CD4-positive, alpha-beta T cell treated with Interleukin-4 for 4 hours (primary cell): ENCODE measurements at places on chromosomes 16 and 17.

DNA sequence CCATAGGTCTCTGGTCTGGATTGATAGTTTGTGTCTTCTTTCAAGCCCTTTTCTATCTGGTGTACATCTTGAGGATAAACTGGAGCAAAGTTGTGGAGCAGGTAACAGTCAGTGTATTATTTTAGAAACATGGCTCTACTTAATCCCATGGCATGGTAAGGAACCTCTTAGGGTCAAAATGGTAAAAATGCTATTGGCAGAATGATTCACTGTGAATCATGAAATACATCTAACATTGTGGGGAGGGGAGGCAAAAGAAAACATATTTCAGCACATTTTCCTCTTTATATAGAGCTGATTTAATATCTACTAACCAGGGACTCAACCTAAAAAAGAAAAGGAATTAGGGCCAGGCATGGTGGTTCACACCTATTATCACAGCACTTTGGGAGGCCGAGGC is 17.9 kb upstream of the ALDH3A2 start:
- no peak for DNase-seq

DNA sequence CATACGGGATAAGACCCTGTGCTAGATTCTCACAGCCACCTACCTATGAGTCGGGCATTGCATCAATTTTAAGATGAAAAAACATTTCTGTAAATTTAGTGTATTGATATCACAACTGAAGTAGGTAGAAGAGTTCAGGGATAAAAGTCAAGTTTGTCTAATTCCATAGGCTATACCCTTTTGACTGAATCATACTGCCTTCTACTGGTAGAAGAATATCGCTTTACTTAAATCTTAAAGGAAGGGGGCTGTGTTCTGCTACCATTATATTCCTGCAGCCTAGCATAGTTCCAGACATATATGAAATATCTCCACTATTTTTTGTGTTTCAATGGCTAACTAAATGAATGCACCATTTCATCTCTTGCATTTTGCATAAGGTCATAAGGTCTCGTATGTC is 1128.6 kb downstream of the CDH8 start:
- no peak for DNase-seq

DNA sequence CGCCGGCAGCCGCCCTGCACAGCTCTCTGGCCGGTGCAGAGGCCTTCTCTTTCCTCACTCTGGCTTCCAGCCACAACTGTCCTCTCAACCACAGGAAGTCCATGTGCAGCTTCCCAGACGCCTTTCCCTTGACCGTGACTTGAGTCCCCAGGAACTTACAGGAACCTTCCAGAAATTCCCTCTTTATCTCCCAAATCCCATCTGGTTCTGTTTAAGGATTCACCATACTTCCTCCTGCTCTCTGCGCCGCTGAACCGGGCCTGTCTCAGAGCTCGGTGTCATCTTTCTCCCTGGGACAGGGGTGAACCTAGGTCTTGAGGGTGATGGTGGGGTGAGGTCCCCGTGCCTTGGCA is 65.2 kb upstream of the ZNF469 start:
- no peak for DNase-seq

GRCh38 chr16:68999114-68999513 is 106.3 kb upstream of the HAS3 start:
- no peak for DNase-seq

DNA sequence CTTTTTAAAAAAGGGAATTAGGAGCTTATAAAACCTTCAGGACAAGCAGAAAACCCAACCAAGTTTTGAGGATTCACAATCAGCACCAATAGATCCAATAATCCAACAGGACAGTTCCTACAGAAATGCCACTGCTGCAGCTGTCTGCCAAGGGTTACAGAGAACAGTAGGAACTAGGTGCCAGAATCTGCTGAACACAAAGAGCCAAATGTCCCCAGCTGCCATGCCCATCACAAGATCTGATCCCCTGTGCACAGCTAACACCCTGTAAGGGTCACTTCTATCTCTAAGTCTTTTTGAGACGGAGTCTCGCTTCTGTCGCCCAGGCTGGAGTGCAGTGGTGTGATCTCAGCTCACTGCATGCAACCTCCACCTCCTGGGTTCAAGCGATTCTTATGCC is 262.3 kb downstream of the STX8 start:
- no peak for DNase-seq

- DNase-seq: no peak
These were observed 188.5 kb downstream of the MSI2 start for GRCh38 chr17:57444682-57445450.

GRCh38 chr17:914561-914960 is 65.0 kb downstream of the NXN start:
- DNase-seq: no peak

DNA sequence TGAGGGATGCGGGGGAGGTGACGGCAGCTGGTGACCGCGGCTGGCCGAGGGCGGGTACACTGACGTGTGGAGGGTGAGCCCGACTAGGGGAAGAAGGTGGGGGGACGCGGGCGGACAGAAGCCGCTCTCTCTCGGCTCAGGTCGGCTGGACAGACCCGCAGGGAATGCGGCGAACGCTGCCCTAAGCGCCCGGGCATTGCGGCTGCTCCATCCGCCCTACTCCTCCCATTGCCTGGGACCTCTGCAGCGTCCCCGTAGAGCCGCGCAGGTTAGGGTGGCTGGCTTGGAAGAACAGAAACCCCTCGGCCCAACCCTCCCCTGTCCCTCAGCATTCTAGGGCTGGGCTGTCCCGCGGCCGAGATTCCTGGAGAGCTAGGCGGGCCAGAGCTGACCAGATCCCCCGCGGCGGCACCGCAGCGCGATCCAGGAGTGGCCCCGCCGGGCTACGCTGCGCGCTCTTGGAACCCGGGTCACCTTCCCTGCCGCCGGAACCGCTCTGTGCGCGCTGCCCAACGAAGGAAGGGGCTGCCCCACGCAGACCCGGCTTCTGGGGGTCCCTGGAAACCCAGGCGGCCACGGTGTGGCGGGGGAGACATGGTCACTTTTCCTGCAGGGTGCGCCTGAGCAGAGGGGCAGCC is 3.0 kb downstream of the DLX4 start:
- DNase-seq: no peak
